ENCODE measurements at places on chromosomes 16 and 17.

GRCh38 chr17:13584701-13585080 lies 17.0 kb downstream of the HS3ST3A1 start:
- no peak for DNase-seq

DNA sequence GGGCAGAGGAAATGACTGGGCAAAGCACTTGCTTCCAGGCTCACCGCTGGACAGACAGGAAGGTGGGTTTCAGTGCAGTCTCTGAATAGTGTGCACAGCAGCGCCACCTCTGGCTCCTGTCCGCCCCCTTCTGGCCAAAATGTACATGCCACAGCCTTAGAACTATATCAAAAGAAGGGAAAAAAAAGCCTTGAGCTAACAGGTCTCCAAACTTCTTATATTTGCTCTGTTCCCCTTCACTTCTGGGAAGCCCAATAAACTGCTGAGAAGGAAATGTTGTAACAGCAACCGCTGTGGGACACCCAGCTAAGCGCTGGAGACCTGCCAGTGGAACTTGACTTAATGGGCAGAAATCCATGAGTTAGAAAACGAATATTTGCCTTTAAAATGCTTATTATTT lies 17.5 kb downstream of the COG7 start:
- DNase-seq: peak; percentile 74

DNA sequence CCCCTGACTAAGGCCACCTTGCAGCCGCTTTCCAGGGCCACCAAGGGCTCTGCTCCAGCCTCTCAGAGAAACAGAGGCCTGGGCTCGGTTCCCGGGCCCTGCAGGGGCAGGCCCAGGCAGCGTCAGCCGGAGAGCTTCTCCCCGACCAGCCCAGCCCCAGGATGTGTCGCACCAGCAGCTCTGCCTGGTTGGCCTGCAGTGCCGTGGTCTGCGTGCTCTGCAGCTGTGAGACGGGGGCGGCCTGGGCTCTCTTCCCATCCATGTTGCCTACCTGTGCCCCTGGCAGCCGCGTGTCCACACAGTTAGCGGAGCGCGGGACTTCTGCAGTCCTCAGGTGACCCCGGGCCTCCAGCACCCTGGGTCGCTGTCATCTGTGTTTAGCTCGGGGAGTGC lies 4.8 kb downstream of the IGFALS start:
- no peak for DNase-seq

DNA sequence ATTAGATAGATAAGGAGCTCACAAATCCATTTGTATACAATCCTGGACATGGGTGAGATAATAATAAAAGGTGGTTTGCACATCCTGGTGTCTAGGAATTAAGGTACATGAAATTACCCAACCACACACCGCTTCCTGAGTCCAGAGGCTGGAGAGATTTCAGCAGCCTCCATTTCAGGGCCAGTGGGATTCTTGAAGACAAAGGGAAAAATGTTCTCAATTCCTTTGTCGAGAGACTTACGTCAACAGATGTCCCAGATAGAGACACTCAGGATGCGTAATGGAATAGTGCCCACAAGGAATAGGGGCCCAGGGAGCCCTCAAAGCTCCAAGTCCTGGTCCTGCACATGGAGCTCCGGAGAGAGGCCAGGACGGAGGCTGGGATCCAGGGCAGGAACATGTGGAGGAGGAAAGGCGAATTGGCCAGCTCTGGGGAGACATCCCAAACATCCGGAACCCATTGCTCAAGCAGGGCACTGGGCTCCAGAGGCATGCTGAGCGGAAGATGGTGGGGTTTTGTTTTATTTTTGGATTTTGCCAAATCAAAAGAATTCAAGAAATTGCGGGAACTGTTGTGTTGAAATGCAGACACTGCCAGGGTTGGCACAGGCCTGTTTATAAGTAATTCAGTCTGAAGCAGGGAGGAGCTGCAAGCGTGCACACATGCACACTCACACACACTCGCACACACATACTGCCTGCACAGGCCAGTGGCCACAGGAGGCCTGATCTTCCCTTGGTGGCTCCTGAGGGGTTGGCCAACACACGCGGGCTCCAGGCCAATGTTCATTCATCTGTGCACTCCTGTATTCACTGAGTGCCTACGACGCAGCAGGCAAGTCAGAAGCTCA lies 97.2 kb downstream of the NOG start:
- DNase-seq: no peak

- DNase-seq: no peak
Measured at GRCh38 chr17:4540224-4540651, 14.9 kb downstream of the MYBBP1A start.

- no peak for DNase-seq
Measured at GRCh38 chr17:37060094-37060493, 111.3 kb downstream of the AATF start.

GRCh38 chr16:88283596-88283995 lies 99.2 kb upstream of the ZNF469 start:
- DNase-seq: no peak

GRCh38 chr16:76199681-76200220 lies 77.5 kb upstream of the CNTNAP4 start:
- no peak for DNase-seq

DNA sequence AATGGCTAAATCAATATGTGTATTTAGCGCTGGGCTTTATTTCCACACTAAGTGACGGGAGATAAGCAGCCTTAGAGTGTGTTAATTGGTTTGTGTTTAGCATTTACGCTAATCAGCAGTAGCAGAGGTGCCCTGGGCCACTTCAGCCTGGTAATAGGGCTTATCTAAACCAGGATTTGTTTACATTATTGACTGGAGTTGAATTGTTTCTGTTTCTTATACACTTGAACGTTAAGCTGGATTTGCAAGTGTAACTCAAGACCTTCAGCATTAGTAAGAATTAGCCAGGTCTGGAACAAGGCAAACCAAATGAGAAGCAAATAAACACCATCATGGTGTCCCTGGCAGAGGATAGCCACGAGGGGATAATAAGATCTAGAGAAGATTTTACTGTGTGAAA lies 313.6 kb downstream of the HS3ST4 start:
- no peak for DNase-seq

DNA sequence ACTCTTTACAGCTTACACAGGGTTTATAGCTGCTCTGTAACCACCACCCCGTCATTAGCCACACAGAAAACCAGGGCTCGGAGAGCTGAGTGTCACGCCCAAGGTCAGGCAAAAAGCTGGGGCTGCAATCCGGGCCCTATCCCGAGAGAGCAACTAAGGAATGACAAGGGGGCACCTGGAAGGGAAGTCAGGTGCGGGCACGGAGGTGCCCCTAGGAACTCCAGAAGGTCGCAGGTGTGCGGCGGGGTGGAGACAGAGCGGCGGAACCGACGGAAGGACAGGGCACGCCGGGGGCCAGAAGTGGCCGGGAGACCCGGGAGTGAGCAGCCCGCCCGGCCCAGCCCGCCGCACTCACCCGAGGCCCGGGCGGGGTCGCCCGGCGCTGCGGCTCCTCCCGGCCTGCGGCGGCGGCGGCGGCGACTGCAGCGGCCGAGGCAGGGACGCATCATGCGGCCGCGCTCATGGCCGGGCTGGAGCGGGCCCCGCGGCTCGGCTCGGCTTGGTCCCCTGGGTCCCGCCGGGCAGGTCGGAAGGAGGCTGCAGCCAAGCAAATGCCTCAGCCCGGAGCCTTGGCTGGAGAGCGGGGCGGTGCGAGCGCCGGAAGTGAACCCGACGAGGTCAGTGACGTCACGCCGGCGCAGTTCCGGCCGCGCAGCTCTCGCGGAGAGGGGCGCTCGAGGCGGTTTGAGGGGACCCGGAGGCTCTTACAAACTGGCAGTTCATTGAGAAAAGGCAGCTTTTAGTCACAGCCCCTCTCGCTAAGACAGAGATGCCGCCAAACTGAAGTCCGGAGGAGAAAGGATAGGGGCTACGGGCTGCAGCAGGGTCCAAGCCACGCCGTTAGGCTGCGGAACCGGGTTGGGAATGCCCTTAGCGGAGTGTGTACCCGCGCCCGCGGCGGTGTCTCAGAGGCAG lies at the start of gene ZDHHC7:
TSS of gene ZDHHC7 (minus strand) at position 605 of the 915 bp plus-strand sequence. CDS start 20,917 bp downstream, outside the sequence.
- DNase-seq: peak; percentile 96

- no peak for DNase-seq
Measured at GRCh38 chr17:45006927-45007461, 38.9 kb upstream of the C1QL1 start.

DNA sequence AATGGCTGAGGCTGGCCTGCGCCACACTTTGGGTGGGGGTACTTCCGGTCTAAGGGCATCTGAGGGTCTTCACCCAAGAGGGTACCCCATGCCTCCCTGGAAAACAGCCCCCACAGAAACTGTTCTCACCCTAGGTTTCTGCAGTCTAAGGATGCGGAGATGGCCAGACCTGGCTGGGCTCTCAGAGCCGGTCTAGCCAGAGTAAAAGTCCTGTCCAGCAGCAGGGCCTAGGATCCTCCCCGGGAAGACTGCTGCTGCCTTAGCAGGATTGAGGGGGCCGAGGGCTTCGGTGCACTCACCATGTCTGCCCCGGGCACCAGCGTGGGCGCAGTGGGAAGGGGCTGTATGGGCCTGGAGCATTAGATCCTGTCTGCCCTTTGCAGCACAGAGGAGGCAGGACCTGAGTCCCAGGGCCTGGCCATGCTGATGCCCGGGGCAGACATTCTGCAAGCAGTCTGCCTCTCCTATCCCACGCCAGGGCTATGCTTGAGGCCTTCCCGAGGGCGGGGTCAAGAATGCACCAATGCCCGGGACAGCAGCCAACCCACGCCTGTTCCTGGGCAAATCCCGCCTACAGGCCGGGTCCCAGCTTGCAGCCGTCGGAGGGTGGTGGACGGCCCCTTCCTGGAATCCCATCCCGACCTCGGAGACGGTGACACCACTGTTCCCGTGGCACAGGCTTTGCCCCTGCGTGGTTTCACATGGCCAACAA lies 54.7 kb downstream of the CBFA2T3 start:
- no peak for DNase-seq

GRCh38 chr16:23944381-23944780 lies 108.6 kb downstream of the PRKCB start:
- no peak for DNase-seq

DNA sequence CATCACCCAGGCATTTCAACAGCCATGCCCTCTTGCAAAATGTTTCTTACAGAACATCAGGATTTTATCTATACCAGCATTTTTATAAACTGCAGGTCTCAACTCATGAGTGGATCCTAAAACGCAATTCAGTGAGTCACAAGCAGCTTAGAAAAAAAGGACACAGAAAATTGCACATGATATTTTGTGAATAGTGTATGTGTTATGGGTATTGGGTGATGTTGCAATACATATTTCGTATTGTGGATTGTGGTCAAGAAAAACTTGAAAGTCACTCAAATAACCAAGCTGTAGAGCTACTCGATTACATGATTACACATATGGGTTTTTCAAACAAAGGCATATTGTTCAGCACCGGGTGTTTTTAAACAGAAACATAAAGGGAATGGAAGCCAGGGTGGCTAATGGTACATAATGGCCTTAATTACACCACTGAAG lies 1.4 kb downstream of the WIPI1 start:
- no peak for DNase-seq
